ENCODE measurements at places on chromosomes 12 and 14.

GRCh38 chr14:71403656-71404055, 496.4 kb downstream of the PCNX1 start:
- DNase-seq = no peak

GRCh38 chr14:72128629-72129028, 196.4 kb downstream of the RGS6 start:
- no peak for DNase-seq

DNA sequence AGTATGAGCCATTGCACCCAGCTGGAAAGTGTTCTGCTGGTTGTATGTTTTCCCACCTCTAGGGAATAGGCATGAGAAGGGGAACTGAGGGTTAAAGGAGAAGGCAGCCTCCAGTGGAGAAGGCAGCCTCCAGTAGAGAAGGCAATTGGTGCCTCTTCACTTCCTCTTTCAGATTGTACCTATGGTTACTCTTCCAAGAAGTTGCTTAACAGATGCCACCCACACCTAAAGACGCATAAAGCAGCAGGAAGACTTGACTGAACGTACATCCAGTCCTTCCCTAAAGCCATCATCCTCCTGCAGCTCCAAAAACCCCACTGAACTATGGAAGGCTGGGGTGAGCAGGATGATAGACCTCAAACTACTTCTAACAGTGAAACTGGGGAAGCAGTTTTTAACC, 13.1 kb downstream of the DPF3 start:
- no peak for DNase-seq

- DNase-seq = no peak
These were observed 35.9 kb downstream of the ACADS start for GRCh38 chr12:120761519-120761934.

- no peak for DNase-seq
These were observed 10.1 kb downstream of the HMGA2 start for GRCh38 chr12:65834146-65834935.

GRCh38 chr12:59500335-59500734, 95.5 kb upstream of the SLC16A7 start:
- DNase-seq = no peak

DNA sequence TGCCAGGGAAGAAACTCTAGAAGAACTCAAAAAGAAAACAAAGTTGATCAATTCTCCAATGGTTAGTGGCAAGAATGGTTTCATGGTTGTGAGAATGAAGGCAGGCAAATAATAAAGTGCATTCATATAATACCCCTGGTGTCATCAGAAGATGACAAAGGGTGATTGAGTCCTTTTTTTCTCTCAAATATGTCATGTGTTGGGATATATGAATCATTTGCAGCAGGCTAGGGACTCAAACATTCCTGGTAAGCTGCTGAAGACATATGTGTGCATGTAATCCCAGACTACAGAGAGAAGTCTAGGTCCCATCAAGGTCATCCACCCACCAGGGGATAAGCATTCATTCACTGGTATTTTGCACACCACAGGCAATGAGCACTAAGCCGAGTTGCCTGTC, 82.4 kb upstream of the MYF6 start:
- no peak for DNase-seq

- DNase-seq = no peak
These were observed 33.2 kb downstream of the DENND5B start for GRCh38 chr12:31557707-31558106.

GRCh38 chr12:20383612-20384011, 15.3 kb downstream of the PDE3A start:
- DNase-seq = no peak

- DNase-seq = no peak
These were observed 14.1 kb downstream of the STAB2 start for GRCh38 chr12:103600967-103601728.

- DNase-seq = no peak
These were observed 203.6 kb upstream of the PRICKLE1 start for GRCh38 chr12:42793166-42793565.

GRCh38 chr12:14843425-14843887, at the start of gene ART4:
ART4 (minus strand) TSS chr12:14843526; CDS start chr12:14843113, 413 bp downstream.
- DNase-seq = no peak

DNA sequence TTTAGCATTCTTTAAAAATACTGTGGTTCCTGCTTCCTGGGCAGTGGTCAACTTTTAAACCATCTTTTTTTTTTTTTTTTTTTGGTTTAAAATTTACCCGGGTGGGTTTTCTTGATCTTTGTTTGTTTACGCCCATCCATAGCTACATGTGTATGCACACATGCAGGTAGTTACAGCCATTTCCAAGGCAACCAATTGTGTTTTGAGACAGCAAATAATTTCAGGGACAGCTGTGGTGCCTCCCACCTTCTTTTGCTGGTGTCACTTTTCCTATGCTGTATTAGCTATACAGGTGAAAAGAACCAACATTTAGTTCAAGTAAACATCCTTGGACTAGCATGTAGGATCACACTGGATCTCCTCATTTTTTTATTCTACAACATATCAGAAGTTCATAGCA, 52.0 kb upstream of the PSMA6 start:
- no peak for DNase-seq

GRCh38 chr12:98090731-98091130, 424.7 kb upstream of the TMPO start:
- DNase-seq = no peak

GRCh38 chr12:128228581-128228980, 38.4 kb upstream of the TMEM132C start:
- DNase-seq = no peak

DNA sequence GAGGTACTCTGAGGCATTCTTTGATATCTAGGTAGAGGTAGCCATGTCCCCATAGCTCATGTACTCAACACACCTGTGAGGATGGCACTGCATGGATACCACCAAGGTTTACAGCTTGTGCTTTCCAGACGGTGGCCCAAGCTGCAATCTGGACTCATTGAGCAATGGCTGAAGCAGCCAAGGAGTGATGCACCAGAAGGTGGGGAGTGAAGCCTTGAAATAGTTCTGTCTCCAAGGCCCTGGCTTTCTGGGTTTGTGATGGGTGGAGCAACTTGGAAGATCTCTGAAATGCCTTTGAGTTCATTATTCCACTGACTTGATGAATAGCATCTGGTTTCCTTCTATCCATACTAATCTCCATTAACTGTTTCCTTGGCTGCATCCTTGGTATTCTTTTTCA, 290.0 kb upstream of the NOVA1 start:
- no peak for DNase-seq

DNA sequence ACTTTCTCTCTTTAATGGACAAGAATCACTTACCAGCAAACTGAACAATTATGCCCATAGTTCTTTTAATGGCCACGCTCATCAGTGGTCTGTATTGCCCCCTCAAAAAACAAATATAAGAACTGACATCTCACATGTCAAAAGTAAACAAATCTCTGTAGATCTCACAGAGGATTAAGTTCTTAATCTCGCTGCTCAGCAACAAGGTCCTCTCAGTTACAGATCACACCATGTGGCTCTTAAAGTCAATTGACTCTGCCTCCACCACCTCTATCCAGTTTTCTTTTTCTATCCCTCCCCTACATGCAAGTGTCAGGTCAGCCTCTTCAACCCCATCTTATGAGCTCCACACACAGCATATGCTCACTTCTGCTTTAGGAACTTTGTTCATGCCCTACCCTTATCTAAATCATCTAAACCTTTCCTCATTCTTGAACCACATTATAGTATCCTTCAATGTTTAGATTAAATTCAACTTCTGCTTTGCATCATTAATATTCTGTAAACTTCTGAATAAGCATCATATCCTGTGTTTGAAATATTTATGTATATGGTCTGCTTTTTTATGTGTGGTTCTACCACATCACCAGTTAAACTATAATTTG, 7.2 kb downstream of the ADAM20 start:
- DNase-seq = no peak
